Psoas muscle (tissue), 8 donors: ENCODE measurements at places on chromosomes 12 and 14. TPM values are rescaled to one million over a fixed set of nuclear protein-coding genes. Genes with fewer than 3 reads are reported as not detected.

GRCh38 chr14:97361181-97361580, 564.0 kb downstream of the VRK1 start:
- H3K4me3 ChIP-seq, result no peak overlapping the region
- no peaks in the 10 kb centered on the region for H3K36me3 ChIP-seq
- no peaks in the 10 kb centered on the region for H3K4me1 ChIP-seq
- no peak for DNase-seq

GRCh38 chr12:72792889-72793288, 520.7 kb downstream of the TRHDE start:
- no peaks in the 10 kb centered on the region for H3K4me1 ChIP-seq
- no peak overlapping the region for H3K4me3 ChIP-seq
- no peaks in the 10 kb centered on the region for H3K36me3 ChIP-seq
- DNase-seq, result no peak
- H3K27ac ChIP-seq, result no peak overlapping the region
- no peaks in the 10 kb centered on the region for H3K27me3 ChIP-seq

DNA sequence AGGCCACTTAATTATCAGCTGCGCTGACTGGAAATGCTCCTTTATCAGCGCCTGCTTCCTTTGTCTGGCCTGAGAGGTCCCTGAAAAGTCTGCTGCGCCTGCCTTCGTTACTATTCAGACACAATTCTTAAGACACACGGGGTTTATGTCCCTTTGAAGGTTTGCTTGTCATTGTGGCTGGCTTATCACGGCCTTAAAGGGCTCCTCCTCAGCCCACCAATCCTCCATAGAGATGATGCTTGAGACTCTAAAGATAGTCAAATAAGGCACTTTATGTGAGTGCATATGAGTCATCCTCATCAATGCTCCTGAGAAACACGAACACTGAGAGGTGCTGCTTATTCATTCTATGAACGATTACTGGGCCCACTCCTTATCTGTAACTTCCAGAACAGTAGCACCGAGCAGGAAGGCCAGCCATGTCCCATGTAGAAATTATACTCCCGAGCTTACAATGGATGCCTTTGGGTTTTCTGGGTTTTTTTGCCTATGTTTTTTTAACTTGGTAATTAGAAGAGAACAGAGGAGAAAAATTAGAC, 1268.2 kb upstream of the TMEM132C start:
- no peak overlapping the region for H3K27ac ChIP-seq
- H3K4me1 ChIP-seq, result no peaks in the 10 kb centered on the region
- no peaks in the 10 kb centered on the region for H3K27me3 ChIP-seq
- H3K36me3 ChIP-seq, result no peaks in the 10 kb centered on the region
- H3K4me3 ChIP-seq, result no peak overlapping the region
- no peak for DNase-seq

DNA sequence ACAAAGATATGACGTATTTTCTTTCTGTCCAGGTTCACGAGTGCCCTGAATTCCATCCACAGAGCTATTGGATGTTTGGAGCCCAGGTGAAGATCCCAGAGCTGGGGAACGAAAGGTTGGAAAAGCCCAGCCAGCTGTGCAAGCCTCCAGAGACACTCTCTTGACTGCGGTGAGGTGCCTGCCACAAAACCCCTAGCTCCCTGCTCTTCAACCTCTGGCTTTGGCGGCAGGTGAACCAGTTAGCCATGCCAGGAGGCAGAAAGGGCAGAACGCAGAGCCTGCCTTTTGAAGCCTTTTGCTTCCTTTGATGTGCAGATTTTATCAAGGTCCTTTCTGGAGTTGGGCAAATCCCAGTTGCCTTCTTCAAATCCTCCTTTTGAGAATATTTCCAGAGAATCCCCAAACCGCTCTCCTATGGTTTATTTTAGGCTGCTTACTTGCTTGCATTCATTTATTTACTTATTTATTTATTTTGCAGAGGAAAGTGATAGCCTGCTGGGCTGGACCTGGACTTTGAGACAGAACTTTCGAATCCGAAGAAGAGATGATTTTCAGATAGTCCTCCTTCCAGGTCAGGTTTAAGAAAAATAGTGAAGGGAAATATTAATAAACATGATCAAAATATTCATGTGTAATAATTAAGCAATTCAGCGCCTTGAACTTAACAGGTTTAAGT, 411.2 kb upstream of the TBX3 start:
- no peaks in the 10 kb centered on the region for H3K4me1 ChIP-seq
- H3K27ac ChIP-seq, result no peak overlapping the region
- no peaks in the 10 kb centered on the region for H3K27me3 ChIP-seq
- DNase-seq, result no peak
- H3K36me3 ChIP-seq, result no peaks in the 10 kb centered on the region

GRCh38 chr12:123089631-123090353, 61.1 kb downstream of the PITPNM2 start:
- no peak for DNase-seq
- no peak overlapping the region for H3K27ac ChIP-seq
- H3K27me3 ChIP-seq, result no peaks in the 10 kb centered on the region

DNA sequence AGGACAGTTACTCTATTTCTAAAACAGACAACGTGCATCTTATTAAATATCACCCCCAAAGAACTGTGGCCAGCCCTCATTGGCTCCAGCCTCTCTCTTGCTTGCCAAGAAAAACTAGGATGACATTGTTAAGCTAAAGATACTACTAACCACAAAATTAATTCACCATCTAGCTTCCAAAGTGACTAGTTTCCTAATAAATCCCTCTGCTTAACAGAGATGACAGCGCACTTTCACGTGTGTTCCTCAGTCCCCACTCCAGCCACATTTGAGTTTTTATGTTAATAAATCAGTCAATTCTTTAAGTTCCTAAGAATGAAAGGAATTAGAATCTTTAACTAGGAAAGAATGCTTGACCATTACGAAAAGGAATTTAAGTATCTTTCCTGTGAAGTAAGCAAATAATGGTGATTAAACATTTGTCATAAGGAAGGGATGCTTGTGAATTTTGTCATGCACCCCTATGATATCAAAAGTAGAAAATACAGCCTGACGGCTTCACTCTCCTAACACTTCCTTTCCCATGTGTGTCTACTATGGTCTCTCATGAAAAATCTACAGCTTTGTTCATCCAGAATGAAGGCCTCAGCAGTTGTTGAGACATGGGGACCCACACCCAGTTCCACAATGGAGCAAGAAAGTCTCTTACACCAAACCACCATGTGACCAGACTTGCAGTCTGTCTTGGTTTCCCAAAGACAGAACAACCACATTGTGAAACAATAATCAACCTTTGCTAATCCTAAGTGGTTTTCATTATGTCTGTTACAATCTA, 8.1 kb downstream of the CORO1C start:
- no peak for DNase-seq
- H3K36me3 ChIP-seq, result no peaks in the 10 kb centered on the region
- peaks cover 91% of the 10 kb centered on the region for H3K4me1 ChIP-seq
- H3K27ac ChIP-seq, result peak overlapping the region; percentile 84
- H3K4me3 ChIP-seq, result peak overlapping the region; percentile 5

DNA sequence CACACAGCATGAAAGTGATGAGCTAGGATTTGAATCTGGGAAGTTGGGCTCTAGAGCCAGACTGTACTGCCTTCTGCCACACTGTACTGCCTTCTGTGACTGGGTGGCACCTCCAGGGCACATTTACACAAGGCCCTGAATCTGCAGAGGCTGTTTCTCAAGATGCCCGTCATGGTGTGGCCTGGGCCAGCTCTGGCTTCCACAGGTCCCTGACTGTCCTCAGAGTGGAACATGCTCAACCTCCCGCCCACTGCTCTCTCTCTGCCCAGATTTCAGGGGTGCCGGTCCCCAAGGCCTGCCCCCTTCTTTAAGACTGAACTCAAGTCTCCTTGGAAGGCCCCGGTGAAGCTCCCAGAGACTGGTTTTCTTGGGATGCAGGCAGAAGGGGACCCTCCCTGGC, 50.2 kb downstream of the C14orf132 start:
- no peak overlapping the region for H3K27ac ChIP-seq
- H3K27me3 ChIP-seq, result peaks cover 5% of the 10 kb centered on the region
- no peak overlapping the region for H3K4me3 ChIP-seq
- no peak for DNase-seq

DNA sequence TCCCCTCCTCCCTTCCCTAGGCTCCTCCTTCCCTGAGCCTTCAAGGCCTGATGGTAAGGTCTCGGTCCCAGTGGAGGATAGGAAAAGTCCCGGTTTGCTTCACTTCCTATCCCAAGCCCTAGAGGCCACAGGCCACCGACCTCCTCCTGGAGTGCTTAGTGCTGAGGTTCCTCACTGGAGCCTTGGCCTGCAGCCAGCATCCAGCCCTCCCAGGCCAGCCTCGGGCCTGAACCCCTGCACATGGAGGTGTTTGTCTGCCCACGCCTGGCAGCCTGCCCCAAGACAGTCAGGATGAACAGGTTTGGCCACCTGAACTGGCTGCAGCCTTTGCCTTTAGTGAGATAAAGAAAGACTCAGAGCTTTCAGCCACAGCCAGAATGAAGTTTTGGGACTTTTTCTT, 15.8 kb upstream of the KRT7 start:
- H3K27me3 ChIP-seq, result peaks cover 12% of the 10 kb centered on the region
- no peak for DNase-seq
- H3K4me1 ChIP-seq, result peaks cover 4% of the 10 kb centered on the region

Gene PZP
- 0.11 TPM for total RNA-seq

Gene ENDOU
- 0.15 TPM for total RNA-seq

Gene RD3L
- not detected for total RNA-seq

Gene SDR9C7
- 0.69 TPM for total RNA-seq

Gene NKX2-1
- total RNA-seq, result not detected

Gene MMAB
- total RNA-seq, result 42.1 TPM

Gene GARIN6
- not detected for total RNA-seq

Gene KCNA5
- 1.3 TPM for total RNA-seq

Gene KLRC2
- not detected for total RNA-seq

Gene EMP1
- total RNA-seq, result 123 TPM
